A549 treated with DMSO at 1 μM for 4 hours (cell line): ENCODE measurements at places on chromosomes 2 and 18. TPM values are rescaled to one million over a fixed set of nuclear protein-coding genes. Genes with fewer than 3 reads are reported as not detected.

Gene MDH1B
- total RNA-seq = 1.6 to 2.2 TPM (median 1.8 TPM) in 5 replicates

Gene GPR75
- total RNA-seq = 1.5 to 2.6 TPM (median 2.2 TPM) in 5 replicates

Gene C2orf92
- total RNA-seq = 0.51 to 0.88 TPM (median 0.68 TPM) in 5 replicates

Gene NABP1
- 12.0 to 16.4 TPM (median 14.7 TPM) in 5 replicates for total RNA-seq

Gene FBXO15
- total RNA-seq = 0.51 to 1.6 TPM (median 0.88 TPM) in 5 replicates

Gene TBC1D8
- 28.8 to 38.3 TPM (median 35.7 TPM) in 5 replicates for total RNA-seq

Gene MOGAT1
- total RNA-seq = not detected in 5 replicates

Gene APLF
- 0.68 to 1.0 TPM (median 0.79 TPM) in 5 replicates for total RNA-seq

Gene ATP6V1B1
- 1.6 to 3.8 TPM (median 1.8 TPM) in 5 replicates for total RNA-seq

Gene IL36G
- total RNA-seq = not detected in 5 replicates

Gene HTRA2
- 31.5 to 42.2 TPM (median 38.3 TPM) in 5 replicates for total RNA-seq

Gene MEIS1
- 1.4 to 2.6 TPM (median 1.8 TPM) in 5 replicates for total RNA-seq

Gene RFTN2
- total RNA-seq = not detected in 5 replicates

Gene CDK15
- total RNA-seq = not detected in 5 replicates

Gene IRS1
- 15.7 to 22.0 TPM (median 17.6 TPM) in 5 replicates for total RNA-seq

Gene FAM237A
- not detected in 5 replicates for total RNA-seq

Gene SLC66A2
- total RNA-seq = 13.9 to 17.5 TPM (median 17.4 TPM) in 5 replicates

Gene CTNNA2
- total RNA-seq = 0.17 to 0.52 TPM (median 0.22 TPM) in 5 replicates

Gene MOCOS
- 2.9 to 4.0 TPM (median 3.8 TPM) in 5 replicates for total RNA-seq

Gene SNED1
- total RNA-seq = 0.38 to 0.65 TPM (median 0.48 TPM) in 5 replicates
